Muscle of arm (tissue), 14 donors: ENCODE measurements at places on chromosomes 6 and 20. TPM values are rescaled to one million over a fixed set of nuclear protein-coding genes. Genes with fewer than 3 reads are reported as not detected.

PPP1R3G gene
- 2.0 TPM for polyA plus RNA-seq

TRIM15 gene
- not detected for polyA plus RNA-seq

SMPDL3A gene
- polyA plus RNA-seq, result 29.8 TPM

DNMT3B gene
- polyA plus RNA-seq, result 3.6 TPM

EPHA7 gene
- 8.1 TPM for polyA plus RNA-seq

ATP6V1G2 gene
- 6.6 TPM for polyA plus RNA-seq

PDYN gene
- not detected for polyA plus RNA-seq

TCP11 gene
- 0.22 TPM for polyA plus RNA-seq

TAGAP gene
- polyA plus RNA-seq, result not detected

MOCS3 gene
- polyA plus RNA-seq, result 2.9 TPM

MPC1 gene
- 70.8 TPM for polyA plus RNA-seq

RIPOR2 gene
- 29.9 TPM for polyA plus RNA-seq

GABBR1 gene
- 48.3 TPM for polyA plus RNA-seq

TMEM217 gene
- polyA plus RNA-seq, result 0.82 TPM

LTA gene
- 0.17 TPM for polyA plus RNA-seq

NKX2-4 gene
- not detected for polyA plus RNA-seq

TBC1D32 gene
- 6.6 TPM for polyA plus RNA-seq

WFDC10B gene
- polyA plus RNA-seq, result not detected

C6orf136 gene
- polyA plus RNA-seq, result 12.0 TPM

GUCA1A gene
- 0.12 TPM for polyA plus RNA-seq

FOXA2 gene
- not detected for polyA plus RNA-seq

DDR1 gene
- not detected for polyA plus RNA-seq

DEFB124 gene
- 1.3 TPM for polyA plus RNA-seq
